Memory B cell (primary cell): ENCODE measurements at places on chromosomes 11 and 22.

GRCh38 chr11:1127664-1128162 lies 30.0 kb upstream of the MUC5AC start:
- H3K4me3 ChIP-seq: no peak overlapping the region
- H3K4me1 ChIP-seq: peaks cover 12% of the 10 kb centered on the region
- peaks cover 11% of the 10 kb centered on the region for H3K36me3 ChIP-seq
- no peak for DNase-seq

DNA sequence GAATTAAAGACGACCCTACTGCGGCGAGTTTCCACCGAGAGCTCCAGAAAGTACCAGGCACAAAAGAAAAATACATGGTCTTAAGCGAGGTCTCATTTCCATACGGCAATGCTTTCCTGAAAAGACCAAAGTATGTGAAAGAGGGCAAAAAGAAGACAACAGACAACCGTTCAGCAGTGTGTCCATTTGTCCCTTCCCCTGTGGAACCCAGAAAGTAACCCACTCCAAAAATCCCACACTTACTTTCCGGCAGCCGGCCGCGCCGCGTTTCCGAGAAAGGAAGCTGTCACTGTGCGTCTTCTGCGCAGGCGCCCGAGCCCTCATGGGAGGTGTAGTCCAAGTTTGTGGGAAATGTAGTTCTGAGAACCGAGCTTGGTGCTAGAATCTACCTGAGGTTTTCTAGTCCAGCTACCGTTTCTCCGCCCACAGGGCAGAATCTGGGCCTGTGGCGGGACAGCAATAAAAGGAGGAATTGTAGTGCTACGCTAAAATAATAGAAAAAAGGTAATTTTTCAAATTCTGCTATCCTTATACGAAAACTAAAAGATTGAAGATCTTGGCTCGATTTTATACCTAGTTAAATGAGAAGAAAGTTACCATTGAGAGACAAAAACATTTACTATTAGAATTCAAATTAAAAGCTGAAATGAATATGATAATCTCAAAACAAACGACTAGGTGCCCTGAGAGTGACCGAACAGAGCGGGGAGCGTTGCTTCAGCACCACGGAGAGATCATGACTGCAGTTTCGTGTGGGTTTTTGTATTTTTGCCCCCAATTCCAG lies at the start of gene PUS3:
Gene PUS3, minus strand, starts transcription at position 280 of the 784 bp plus-strand sequence. CDS start 6,922 bp downstream, outside the sequence.
- DNase-seq: peak; percentile 72
- H3K4me3 ChIP-seq: peak within 1 kb of the TSS; percentile 91
- peaks cover 10% of the 10 kb centered on the region for H3K27me3 ChIP-seq
- peaks cover 14% of the 10 kb centered on the region for H3K36me3 ChIP-seq

DNA sequence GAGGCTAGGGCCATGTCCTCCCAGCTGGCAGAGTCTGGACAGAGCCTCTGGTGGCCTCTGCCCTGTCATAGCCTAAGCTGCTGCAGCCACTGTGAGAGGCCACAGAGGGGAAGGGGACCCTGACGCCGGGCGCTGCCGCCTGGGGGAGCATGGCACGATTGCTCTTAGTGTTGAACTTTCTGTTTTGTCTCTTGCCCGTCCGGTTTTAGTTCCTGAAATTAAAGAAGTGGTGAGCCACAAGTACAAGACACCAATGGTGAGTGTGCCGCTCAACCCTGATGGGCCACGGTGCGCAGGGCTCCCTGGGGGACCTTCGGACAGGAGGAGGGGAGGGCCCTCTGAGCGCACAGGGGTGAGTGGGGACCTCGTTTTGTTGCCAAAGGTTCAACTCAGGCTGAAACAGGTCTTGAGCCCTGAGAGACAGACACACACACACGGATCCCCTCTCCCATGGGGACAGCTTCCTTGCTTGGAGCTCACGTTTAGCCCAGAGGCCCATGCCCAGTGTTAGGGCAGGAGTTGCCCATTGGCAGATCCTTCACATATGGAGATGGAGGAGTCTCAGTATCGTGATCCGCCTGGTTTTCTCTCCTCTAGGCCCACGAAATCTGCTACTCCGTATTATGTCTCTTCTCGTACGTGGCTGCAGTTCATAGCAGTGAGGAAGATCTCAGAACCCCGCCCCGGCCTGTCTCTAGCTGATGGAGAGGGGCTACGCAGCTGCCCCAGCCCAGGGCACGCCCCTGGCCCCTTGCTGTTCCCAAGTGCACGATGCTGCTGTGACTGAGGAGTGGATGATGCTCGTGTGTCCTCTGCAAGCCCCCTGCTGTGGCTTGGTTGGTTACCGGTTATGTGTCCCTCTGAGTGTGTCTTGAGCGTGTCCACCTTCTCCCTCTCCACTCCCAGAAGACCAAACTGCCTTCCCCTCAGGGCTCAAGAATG lies 23.8 kb downstream of the MYBPC3 start:
- H3K36me3 ChIP-seq: peaks cover 17% of the 10 kb centered on the region
- no peaks in the 10 kb centered on the region for H3K27me3 ChIP-seq
- peak overlapping the region; percentile 30 for H3K4me3 ChIP-seq
- H3K4me1 ChIP-seq: peaks cover 17% of the 10 kb centered on the region
- peak; percentile 45 for DNase-seq

GRCh38 chr22:44735518-44736428 lies 16.6 kb upstream of the ARHGAP8 start:
- H3K27me3 ChIP-seq: no peaks in the 10 kb centered on the region
- no peak overlapping the region for H3K27ac ChIP-seq
- no peak overlapping the region for H3K4me3 ChIP-seq

GRCh38 chr11:75900848-75901247 lies 85.8 kb downstream of the UVRAG start:
- no peaks in the 10 kb centered on the region for H3K27me3 ChIP-seq
- no peak overlapping the region for H3K27ac ChIP-seq
- no peak overlapping the region for H3K4me3 ChIP-seq
- peaks cover 24% of the 10 kb centered on the region for H3K4me1 ChIP-seq

DNA sequence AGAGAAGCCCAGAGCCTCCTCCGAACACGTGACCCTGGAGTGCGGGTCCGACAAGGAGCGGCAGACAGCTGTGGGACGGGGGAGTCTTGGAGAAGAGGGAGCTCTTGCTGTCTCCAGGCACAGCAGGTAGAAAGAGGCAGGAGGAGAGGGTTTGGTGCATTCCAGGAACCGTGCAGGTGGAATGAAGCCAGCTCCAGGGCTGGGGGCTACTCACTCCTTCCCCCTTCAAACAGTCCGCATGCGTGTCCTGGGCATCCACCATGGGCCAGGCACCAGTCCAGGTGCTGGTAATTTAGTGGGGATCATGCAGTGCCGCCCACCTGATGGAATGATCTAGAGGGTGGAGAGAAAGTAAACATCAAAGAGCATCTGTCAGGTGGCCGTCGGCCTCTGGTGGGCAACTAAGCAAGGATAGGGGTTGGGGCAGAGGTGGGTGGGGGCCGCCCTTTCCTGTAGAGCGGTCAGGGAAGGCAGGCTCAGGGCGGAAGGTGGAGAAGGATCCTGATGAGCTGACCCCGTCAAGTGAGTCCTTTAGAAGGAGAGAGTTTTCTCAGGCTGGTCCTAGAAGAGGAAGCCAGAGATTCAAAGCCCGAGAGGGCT lies 850.0 kb downstream of the TBC1D22A start:
- peaks cover 2% of the 10 kb centered on the region for H3K27me3 ChIP-seq
- H3K4me1 ChIP-seq: no peaks in the 10 kb centered on the region
- no peak for DNase-seq
- H3K36me3 ChIP-seq: no peaks in the 10 kb centered on the region
- no peak overlapping the region for H3K27ac ChIP-seq
- H3K4me3 ChIP-seq: no peak overlapping the region

- H3K36me3 ChIP-seq: peaks cover 6% of the 10 kb centered on the region
- H3K4me1 ChIP-seq: peaks cover 11% of the 10 kb centered on the region
- H3K27me3 ChIP-seq: no peaks in the 10 kb centered on the region
- H3K4me3 ChIP-seq: peak overlapping the region; percentile 66
- peak overlapping the region; percentile 68 for H3K27ac ChIP-seq
These were observed 33.4 kb downstream of the GDPD5 start for GRCh38 chr11:75492181-75492820.
